ENCODE measurements at places on chromosomes 5 and 9.

GRCh38 chr5:154630410-154630809, 124.8 kb upstream of the LARP1 start:
- DNase-seq, result no peak

DNA sequence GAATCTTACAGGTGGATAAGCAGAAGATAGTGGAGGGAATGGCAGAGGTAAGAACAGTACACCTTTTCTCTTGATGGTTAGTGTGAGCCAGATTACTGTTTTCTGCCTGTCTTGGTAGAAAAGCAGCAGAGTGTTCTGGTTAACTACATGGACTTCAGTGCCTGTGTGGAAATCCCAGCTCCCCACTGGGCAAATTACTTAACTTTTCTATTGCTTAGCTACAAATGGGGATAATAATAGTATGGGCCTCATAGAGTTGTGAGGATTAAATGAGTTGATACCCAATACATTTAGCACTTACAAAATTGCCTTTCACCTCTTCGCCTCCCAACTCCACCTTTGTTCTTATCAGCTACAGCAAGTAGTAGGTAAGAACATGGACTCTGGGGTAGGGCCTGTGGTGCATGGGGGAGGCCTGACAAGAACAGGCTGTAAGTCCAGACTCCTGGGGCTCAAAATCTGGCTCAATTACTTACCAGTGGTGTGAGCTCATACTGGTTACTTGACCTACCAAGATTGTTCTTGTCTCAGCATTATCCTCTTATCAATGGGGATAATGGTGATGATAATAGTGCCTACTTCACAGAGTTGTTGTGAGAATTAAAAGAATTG, 125.1 kb downstream of the LIFR start:
- DNase-seq, result no peak

- no peak for DNase-seq
Observed at GRCh38 chr5:67015541-67016191, 180.9 kb downstream of the CD180 start.

- no peak for DNase-seq
Observed at GRCh38 chr5:6162175-6162574, 216.2 kb downstream of the MED10 start.

DNA sequence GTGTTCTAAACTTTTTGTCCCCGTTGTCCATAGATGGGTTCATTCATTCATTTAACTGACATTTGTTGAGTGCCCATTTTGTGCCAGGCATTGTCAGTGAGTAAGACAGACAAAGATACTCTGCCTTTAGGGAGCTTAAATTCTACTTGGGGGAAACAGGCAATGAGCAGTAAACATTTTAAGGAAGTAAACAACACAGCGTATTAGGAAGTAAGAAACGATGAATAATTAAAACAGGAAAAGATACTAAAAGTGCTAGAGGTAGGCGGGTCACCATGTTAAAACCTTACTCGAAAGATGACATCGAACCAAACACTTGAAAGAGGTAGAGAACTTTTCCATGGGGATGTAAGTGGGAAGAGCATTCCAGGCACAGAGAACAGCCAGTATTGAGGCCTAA, 5.5 kb upstream of the MAML1 start:
- DNase-seq, result no peak

DNA sequence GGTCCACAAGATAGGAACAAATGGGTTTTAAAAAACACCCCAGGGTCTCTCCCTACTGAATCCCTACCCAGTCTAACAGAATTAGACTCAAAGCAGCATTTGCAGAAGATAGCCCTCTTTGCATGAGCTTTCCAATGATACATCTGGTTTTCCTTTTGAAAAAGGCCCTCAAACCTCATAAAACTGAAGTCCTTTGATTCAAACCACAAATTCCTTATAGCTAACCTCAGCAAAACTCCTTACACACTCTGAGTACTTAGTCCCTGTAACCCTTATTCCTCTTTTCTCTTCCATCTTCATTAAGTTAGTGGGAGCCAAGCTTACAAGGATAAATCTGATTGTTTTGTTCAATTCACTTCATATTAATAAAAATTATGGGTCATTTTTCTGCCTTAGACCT, 90.5 kb upstream of the TNC start:
- DNase-seq, result no peak

DNA sequence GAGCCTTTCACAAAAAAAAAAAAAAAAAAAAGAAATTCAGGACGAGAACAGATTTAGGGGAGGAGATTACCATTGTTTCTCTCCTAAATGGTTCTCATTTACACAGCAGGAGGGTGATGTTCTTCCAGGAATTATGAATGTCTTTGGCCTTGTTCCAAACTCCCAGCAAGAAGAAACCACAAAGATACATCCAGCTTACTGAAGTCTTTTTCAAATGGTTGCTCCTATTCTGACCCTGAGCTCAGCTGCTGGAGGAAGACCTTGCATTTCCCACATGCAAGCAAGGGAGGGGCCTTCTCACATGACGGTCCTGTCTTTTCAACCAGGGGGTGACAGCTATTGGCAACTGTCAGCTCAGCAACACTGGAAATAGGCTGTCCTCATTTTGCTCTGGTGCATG, 203.0 kb upstream of the VLDLR start:
- no peak for DNase-seq

GRCh38 chr9:38405785-38406184, 13.3 kb downstream of the ALDH1B1 start:
- no peak for DNase-seq

GRCh38 chr5:143251190-143251589, 152.3 kb downstream of the NR3C1 start:
- no peak for DNase-seq

DNA sequence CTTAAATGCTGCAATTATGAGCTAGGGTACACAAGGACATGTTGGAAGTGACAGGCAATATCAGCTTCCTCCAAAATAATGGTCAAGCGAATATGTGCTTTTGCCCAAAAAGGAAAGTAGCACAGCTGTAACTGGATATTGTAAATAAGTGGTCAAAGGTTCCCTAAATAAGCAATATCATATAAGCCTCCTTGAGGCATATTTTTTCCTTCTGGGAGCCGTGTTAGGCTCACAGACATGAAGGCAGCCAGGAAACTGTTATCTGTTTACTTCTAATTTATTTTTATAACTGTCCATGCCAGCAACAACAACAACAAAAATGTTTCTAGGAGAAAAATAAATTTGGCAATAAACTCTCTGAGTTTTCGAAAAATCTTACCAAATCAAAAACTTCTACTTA, 648.3 kb downstream of the PDE4D start:
- no peak for DNase-seq

DNA sequence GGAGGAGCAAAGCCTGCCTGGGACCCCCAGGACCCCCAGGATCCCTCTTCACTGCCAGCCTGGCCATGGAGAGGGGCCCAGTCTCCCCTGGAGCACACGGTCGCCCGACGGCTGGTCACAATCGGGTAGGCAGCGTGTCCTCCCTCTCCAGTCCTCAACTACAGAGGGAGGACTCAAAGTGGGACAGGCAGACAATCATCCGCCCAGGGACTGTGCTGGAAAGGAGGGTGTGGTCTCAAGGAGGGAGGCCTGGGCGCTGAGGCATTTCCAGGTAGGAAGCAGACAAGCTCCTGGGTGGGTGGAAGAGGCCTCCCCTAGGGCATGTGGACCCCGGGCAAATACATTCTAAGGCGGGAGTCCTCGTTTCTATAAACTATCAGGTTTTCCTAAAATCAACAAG, 93.2 kb upstream of the ADAMTS2 start:
- DNase-seq, result no peak

DNA sequence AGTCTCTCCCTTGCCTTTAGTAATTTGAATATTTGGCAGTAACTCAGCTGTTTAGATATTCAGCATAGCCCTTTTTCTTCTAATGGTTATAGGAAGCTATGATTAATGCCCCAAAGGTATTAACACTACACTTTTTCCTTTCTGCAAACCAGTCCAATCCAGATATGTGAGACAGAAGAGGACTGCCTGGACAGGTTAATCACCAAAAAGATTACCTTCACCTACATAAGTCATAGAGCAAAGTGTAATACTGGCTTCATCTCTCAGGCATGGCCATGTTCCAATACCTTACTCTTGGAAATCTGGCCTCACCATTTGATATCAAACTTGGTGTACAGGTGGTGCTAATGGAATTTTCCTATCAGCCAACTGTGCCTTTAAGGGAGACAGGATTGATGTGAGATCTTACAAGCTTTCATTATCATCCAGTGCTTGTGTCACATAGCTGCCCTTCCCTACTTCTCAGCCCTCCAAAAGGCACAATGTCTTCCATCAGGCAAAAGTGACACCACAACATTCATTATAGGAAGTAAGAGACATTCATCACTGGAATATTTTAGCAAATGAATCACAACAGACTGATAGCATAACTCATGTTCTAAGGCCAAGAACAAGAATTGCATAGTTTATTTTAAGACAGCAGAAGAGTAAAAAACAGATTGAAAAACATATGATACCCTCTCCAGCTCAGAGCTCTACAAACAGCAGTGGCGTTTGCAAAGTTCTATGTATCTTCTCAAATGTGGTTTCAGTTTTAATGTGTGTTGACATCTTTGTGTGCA, 91.2 kb upstream of the PAM start:
- DNase-seq, result no peak

DNA sequence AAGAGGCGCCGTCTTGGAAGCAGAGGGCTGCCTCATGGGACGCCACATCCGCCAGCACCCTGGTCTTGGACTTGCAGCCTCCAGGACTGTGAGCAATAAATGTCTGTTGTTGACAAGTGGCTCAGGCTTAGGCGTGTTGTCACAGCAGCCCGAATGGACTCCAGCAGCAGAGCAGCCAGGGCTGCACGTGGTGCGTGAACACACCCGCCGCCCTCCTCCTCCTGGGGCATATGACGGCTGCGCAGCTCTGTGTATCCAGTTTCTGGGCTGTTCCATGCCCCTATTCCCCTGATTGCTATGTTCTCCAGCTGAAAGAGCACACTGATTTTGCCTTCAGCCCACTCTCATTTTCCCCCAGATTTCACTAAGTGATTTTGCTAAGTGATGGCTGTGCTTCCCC, 36.0 kb upstream of the CLPTM1L start:
- no peak for DNase-seq

DNA sequence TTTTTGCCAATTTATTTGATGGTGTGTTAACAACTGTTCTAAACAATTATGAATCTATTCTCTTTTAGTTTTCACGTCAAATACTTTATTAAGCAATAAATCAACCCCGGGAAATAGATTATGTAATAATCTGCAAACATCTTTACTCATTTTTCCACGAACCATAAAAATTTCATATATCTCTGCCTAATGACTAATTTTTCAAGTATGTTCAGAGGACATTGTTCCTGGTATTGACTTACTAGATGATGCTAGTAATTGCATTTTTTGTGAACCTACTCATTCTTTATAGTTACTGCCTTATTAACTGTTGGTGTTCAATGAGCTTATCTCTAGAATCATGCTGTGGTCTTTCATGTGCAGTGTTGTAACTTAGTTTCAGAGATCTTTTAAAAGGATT, 41.0 kb upstream of the FBN2 start:
- no peak for DNase-seq

- no peak for DNase-seq
Observed at GRCh38 chr9:22203371-22204138, 194.4 kb upstream of the CDKN2B start.

GRCh38 chr5:61820836-61821235, 485.2 kb upstream of the KIF2A start:
- no peak for DNase-seq

GRCh38 chr5:124060413-124061067, 548.6 kb downstream of the CSNK1G3 start:
- no peak for DNase-seq

DNA sequence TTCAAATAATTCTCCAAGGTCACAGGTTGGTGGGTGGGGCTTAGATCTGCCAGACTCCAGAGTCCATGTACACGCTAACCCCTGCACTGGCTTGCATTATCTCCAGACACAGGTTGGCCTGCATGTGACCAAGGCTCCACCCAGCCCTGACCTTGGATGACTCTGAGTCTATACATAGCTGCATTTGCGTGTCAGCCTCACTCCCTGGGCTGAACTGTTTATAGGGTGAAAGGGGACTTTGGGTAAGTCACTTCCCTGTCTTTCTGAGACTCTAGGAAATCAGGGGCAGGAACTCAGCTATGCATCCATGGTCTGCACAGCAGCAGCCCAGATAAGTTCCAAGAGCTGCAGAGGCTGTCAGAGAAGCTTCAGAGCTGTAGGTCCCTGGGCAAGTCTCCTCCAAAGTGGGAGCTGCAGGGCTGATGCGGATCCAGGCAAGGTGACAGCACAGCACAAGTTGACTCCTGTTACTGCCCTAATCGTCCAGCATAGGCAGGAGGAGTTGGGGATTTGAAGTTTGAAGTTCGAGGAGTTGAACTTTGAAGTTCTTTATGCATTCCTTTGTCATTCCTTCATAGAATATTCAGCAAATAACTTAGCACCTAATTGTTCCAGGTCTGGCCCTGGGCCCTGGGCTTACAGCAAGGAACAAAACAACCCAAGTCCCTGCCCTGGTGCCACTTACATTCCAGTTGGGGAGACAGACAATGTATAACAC, 53.4 kb downstream of the SLC22A5 start:
- DNase-seq, result peak; percentile 33

DNA sequence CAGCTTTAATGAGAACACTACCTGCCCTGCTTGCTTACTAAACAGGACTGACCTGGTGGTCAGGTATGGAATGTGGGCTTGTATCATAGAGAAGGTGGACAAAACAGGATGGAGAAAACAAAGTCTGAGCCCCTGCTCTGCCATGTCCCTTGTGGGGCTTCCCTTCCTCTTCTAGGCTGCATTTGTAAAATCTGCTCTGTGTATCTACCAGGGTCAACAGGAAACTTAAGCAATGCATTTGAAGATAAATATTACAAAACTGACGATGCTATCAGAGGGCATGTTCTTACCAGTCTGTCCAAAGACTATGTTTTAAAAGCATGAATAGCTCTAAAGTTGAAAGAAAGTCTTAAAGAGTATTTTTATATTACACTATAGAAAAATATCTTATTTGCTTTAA, 228.7 kb downstream of the DCP2 start:
- DNase-seq, result no peak

DNA sequence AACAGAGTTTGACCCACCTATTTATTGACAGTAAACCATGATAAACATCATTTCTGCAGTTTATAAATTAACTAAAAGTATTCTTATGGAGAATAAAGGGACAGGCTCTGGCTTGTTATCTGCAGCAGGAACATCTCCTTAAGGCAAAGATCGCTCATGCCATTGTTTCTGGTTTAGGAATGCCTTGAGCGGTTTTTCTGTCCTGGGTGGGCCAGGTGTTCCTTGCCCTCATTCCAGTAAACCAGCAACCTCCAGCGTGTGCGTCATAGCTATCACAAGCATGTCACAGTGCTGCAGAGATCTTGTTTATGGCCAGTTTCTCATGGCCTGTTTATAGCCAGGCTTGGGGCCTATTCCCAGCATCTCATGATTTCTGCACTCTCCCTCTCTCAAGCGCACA, 521.7 kb downstream of the HINT1 start:
- DNase-seq, result no peak
